Mammary microvascular endothelial cell (primary cell): ENCODE measurements at places on chromosomes 12 and 14. TPM values are rescaled to one million over a fixed set of nuclear protein-coding genes. Genes with fewer than 3 reads are reported as not detected.

The LRFN5 gene
- total RNA-seq = under 0.01 TPM in 1 of 2 replicates, not detected in the other

The INSM2 gene
- not detected in 2 replicates for total RNA-seq

The MYH6 gene
- total RNA-seq = 0.05 TPM in 1 of 2 replicates, not detected in the other

The CLEC6A gene
- total RNA-seq = not detected in 2 replicates

The UNC79 gene
- total RNA-seq = not detected in 2 replicates
